ENCODE measurements at places on chromosomes 11 and 22. TPM values are rescaled to one million over a fixed set of nuclear protein-coding genes. Genes with fewer than 3 reads are reported as not detected.

OSM gene
- 0.52 TPM for total RNA-seq

ARHGAP20 gene
- 8.9 TPM for total RNA-seq

GSTT2 gene
- total RNA-seq, result not detected

MRGPRX3 gene
- not detected for total RNA-seq

GLB1L2 gene
- total RNA-seq, result 1.0 TPM

KLHDC7B gene
- not detected for total RNA-seq

SESN3 gene
- 93.4 TPM for total RNA-seq

B3GAT1 gene
- total RNA-seq, result under 0.01 TPM

SAA4 gene
- not detected for total RNA-seq

PRG3 gene
- total RNA-seq, result 2.6 TPM

A4GALT gene
- 18.3 TPM for total RNA-seq

ST14 gene
- 0.52 TPM for total RNA-seq

SYCE3 gene
- not detected for total RNA-seq

MS4A12 gene
- total RNA-seq, result not detected

UPK2 gene
- not detected for total RNA-seq

FOXRED1 gene
- 12.5 TPM for total RNA-seq

NUCB2 gene
- 24.0 TPM for total RNA-seq

NNMT gene
- total RNA-seq, result 87.2 TPM

UPB1 gene
- total RNA-seq, result 0.52 TPM

NECTIN1 gene
- 4.2 TPM for total RNA-seq

HPS4 gene
- total RNA-seq, result 20.9 TPM

PGR gene
- total RNA-seq, result not detected

EMID1 gene
- 6.3 TPM for total RNA-seq

NF2 gene
- total RNA-seq, result 29.2 TPM

MFRP gene
- total RNA-seq, result not detected

KCNK4 gene
- not detected for total RNA-seq

LMO2 gene
- total RNA-seq, result 16.7 TPM

HOATZ gene
- total RNA-seq, result not detected

OR8D4 gene
- total RNA-seq, result under 0.01 TPM

OR8G5 gene
- 0.52 TPM for total RNA-seq

CARD18 gene
- not detected for total RNA-seq

C22orf31 gene
- 1.6 TPM for total RNA-seq

OR2D2 gene
- not detected for total RNA-seq

MRGPRX4 gene
- not detected for total RNA-seq

FXYD6 gene
- 23.5 TPM for total RNA-seq

SCGB1A1 gene
- not detected for total RNA-seq

FGF19 gene
- not detected for total RNA-seq

POU2AF3 gene
- 0.52 TPM for total RNA-seq

FOLR2 gene
- total RNA-seq, result 15.1 TPM

MPZL3 gene
- total RNA-seq, result 1.0 TPM

MICALL1 gene
- 11.0 TPM for total RNA-seq

OR52N4 gene
- not detected for total RNA-seq

Measured in skeletal muscle tissue (tissue), 5 donors.